ENCODE measurements at places on chromosomes 1 and 21. TPM values are rescaled to one million over a fixed set of nuclear protein-coding genes. Genes with fewer than 3 reads are reported as not detected.

DNA sequence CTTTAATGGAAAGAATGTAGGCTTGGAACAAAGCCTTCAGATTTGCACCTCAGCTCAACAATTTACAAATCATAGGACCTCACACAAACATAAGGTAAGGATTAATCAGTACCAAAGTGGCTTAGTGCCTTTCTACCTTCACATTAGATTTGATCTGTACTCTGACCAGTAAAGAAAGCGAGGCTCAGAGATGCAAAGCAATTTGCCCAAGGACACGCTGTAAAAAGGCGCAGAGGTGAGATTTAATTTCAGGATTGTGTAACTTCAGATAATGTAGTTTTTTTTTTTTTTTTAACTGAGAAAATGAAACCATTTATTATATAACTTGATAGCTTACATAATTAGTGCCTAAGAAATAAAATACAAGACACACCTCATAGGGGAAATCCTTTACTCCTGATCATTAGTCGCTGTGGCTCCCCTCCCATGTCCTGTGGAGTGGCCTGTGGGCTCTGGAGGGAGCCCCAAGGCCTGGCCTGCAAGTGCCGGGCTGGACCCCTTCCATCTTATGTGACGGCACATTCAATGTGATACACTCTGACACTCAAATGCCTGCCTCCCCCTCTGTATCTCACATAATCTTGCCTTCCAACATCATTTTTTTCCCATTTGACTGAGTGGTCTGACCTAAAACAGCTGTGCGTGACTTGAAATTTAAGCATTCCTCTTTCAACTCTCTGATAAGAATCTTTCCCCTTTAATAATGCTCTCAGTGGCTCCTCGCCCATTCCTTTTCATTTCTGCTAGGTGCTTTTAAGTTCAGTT lies 426.5 kb upstream of the DAB1 start:
- no peaks in the 10 kb centered on the region for H3K36me3 ChIP-seq
- H3K27ac ChIP-seq, result no peak overlapping the region
- DNase-seq, result no peak

DNA sequence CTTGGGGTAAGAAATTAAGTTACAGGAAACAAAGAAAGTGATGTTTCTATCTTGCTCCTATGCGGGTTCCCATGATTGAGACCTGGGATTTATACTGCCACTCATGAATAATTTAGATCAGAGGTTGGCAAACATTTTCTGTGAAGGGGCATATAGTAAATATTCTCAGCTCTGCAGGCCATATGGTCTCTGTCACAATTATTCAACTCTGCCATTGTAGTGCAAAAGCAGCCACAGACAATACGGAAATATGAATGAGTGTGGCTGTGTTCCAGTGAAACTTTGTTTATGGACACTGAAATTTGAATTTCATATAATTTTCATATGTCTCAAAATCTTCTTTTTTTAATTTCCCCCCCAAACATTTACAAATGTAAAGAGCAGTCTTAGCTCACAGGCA lies 127.2 kb downstream of the FOXD2 start:
- no peak overlapping the region for H3K4me3 ChIP-seq
- no peak overlapping the region for H3K27ac ChIP-seq
- DNase-seq, result no peak
- H3K4me1 ChIP-seq, result peaks cover 4% of the 10 kb centered on the region

DNA sequence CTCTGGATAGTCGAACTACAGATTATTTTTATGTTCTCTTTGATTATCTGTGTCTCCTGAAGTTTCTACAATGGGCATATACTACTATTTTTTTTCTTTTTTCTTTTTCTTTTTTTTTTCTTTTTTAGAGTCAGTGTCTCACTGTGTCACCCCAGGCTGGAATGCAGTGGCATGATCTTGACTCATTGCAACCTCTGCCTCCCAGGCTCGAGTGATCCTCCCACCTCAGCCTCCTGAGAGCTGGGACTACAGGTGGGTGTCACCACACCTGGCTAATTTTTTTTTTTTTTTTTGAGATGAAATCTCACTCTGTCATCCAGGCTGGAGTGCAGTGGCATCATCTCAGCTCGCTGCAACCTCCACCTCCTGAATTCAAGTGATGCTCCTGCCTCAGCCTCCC lies 250.7 kb upstream of the KAZN start:
- no peak overlapping the region for H3K27ac ChIP-seq
- H3K4me1 ChIP-seq, result no peaks in the 10 kb centered on the region
- peaks cover 6% of the 10 kb centered on the region for H3K27me3 ChIP-seq
- H3K4me3 ChIP-seq, result no peak overlapping the region
- no peaks in the 10 kb centered on the region for H3K36me3 ChIP-seq

GRCh38 chr1:155043301-155043702 lies 7.8 kb upstream of the ADAM15 start:
- DNase-seq, result no peak
- H3K36me3 ChIP-seq, result no peaks in the 10 kb centered on the region
- H3K27ac ChIP-seq, result no peak overlapping the region
- peaks cover 5% of the 10 kb centered on the region for H3K4me1 ChIP-seq
- no peak overlapping the region for H3K4me3 ChIP-seq

GRCh38 chr21:15063081-15063813 lies 1.6 kb downstream of the NRIP1 start:
- DNase-seq, result peak; percentile 54
- peaks cover 54% of the 10 kb centered on the region for H3K4me1 ChIP-seq
- H3K4me3 ChIP-seq, result peak overlapping the region; percentile 84
- peaks cover 2% of the 10 kb centered on the region for H3K36me3 ChIP-seq
- peak overlapping the region; percentile 96 for H3K27ac ChIP-seq

Gene PCP4
- total RNA-seq, result not detected

Gene TNFRSF25
- total RNA-seq, result 55.8 TPM
